ENCODE measurements at places on chromosomes 1 and 21. TPM values are rescaled to one million over a fixed set of nuclear protein-coding genes. Genes with fewer than 3 reads are reported as not detected.

- no peaks in the 10 kb centered on the region for H3K27me3 ChIP-seq
- no peak for DNase-seq
- H3K4me3 ChIP-seq = no peak overlapping the region
- H3K27ac ChIP-seq = no peak overlapping the region
These were observed 9.6 kb downstream of the SH3BGR start for GRCh38 chr21:39461419-39461818.

GRCh38 chr1:167082511-167083027 is 7.6 kb downstream of the GPA33 start:
- no peaks in the 10 kb centered on the region for H3K27me3 ChIP-seq
- no peaks in the 10 kb centered on the region for H3K36me3 ChIP-seq
- 0 out of 2 replicates have a peak overlapping the region, but pooled peaks have one; percentile 14 for H3K4me3 ChIP-seq
- H3K4me1 ChIP-seq = peaks cover 15% of the 10 kb centered on the region
- peak overlapping the region; percentile 22 for H3K27ac ChIP-seq

- no peak overlapping the region for H3K4me3 ChIP-seq
- DNase-seq = no peak
- peaks cover 64% of the 10 kb centered on the region for H3K27me3 ChIP-seq
- no peak overlapping the region for H3K27ac ChIP-seq
- H3K36me3 ChIP-seq = no peaks in the 10 kb centered on the region
These were observed 3.5 kb upstream of the ADORA1 start for GRCh38 chr1:203124011-203124410.

GRCh38 chr1:189619682-189620332 is 857.9 kb downstream of the BRINP3 start:
- no peaks in the 10 kb centered on the region for H3K27me3 ChIP-seq
- peak; percentile 96 for DNase-seq
- peak overlapping the region; percentile 40 for H3K27ac ChIP-seq

GRCh38 chr1:60367532-60367931 is 294.0 kb upstream of the C1orf87 start:
- no peaks in the 10 kb centered on the region for H3K36me3 ChIP-seq
- no peak overlapping the region for H3K27ac ChIP-seq
- DNase-seq = no peak
- peaks cover 61% of the 10 kb centered on the region for H3K27me3 ChIP-seq
- H3K4me3 ChIP-seq = no peak overlapping the region
- H3K4me1 ChIP-seq = no peaks in the 10 kb centered on the region

GRCh38 chr1:243246916-243247315 is 8.2 kb downstream of the CEP170 start:
- H3K4me3 ChIP-seq = no peak overlapping the region
- H3K36me3 ChIP-seq = no peaks in the 10 kb centered on the region
- H3K4me1 ChIP-seq = peaks cover 29% of the 10 kb centered on the region
- DNase-seq = peak; percentile 70
- H3K27ac ChIP-seq = 0 out of 2 replicates have a peak overlapping the region, but pooled peaks have one; percentile 1

DNA sequence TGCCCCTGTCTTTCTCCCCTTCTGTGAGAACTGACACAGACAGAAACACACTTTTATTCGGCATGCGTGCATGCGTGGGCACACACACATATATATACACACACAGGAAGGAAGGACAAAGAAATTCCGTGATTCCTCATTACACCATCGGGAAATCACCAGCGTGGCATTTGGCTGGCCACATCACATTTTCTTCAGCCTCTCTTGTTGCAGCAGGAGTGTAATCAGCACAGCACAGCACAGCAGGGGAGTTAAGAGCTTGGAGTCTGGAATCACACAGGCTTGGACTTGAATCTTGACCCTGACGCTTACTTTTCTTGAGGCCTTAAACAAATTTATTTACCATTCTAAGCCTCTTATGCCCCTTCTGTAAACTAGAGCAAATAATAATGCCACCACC is 45.3 kb upstream of the EPHA8 start:
- no peaks in the 10 kb centered on the region for H3K27me3 ChIP-seq
- no peak overlapping the region for H3K4me3 ChIP-seq
- no peak for DNase-seq
- H3K36me3 ChIP-seq = peaks cover 19% of the 10 kb centered on the region

- H3K27ac ChIP-seq = no peak overlapping the region
- H3K4me1 ChIP-seq = no peaks in the 10 kb centered on the region
- H3K27me3 ChIP-seq = peaks cover 17% of the 10 kb centered on the region
- no peaks in the 10 kb centered on the region for H3K36me3 ChIP-seq
These were observed 790 bp downstream of the DNAJC6 start for GRCh38 chr1:65310078-65310587.

DNA sequence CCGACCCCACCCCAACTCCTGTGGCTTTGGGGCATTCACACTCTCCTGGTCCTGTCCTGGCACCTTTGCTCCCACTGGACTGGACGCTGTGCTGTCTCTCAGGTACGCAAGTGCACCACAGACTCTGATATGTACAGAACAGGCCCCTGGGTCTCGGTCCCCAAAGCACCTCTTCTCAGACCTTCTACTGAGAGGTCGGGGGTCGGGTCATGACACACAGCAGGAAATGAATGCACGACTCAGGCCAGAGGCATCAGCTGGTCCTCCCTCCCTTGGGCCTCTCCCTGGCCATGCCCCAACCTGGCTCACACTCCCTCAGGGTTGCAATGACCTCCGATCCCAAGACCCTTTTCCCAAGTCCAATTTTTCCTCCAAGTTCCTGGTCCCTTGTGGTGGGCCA is 1.8 kb upstream of the KRTAP10-12 start:
- H3K4me1 ChIP-seq = no peaks in the 10 kb centered on the region
- no peak overlapping the region for H3K4me3 ChIP-seq
- DNase-seq = no peak
- H3K27ac ChIP-seq = no peak overlapping the region
- no peaks in the 10 kb centered on the region for H3K36me3 ChIP-seq

- H3K36me3 ChIP-seq = no peaks in the 10 kb centered on the region
- peak; percentile 82 for DNase-seq
- peak overlapping the region; percentile 89 for H3K4me3 ChIP-seq
- H3K27ac ChIP-seq = peak overlapping the region; percentile 77
These were observed 449 bp upstream of the RCAN3 start for GRCh38 chr1:24502065-24502708.

DNA sequence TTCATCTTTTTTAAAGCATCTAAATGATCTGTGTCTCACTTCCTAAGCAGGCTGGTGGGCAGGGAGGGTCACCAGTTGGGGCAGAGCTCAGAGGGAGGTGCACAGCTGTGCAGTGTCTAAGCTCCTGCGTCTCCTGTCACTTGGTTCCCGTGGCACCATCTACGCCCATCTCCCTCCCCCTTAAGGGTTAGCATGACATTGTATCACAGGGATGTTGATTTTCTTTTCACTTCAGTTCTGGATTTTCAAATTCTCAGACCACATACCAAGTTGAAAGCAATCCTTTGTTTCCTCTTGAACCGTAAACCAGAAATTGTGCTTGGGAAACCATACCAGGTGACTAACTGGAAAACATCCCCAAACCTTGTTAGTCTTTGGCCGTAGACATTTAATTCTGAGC is 187.0 kb downstream of the KIF26B start:
- peaks cover 45% of the 10 kb centered on the region for H3K27me3 ChIP-seq
- H3K4me3 ChIP-seq = no peak overlapping the region
- no peaks in the 10 kb centered on the region for H3K4me1 ChIP-seq
- no peak overlapping the region for H3K27ac ChIP-seq
- no peak for DNase-seq
- H3K36me3 ChIP-seq = no peaks in the 10 kb centered on the region

DNA sequence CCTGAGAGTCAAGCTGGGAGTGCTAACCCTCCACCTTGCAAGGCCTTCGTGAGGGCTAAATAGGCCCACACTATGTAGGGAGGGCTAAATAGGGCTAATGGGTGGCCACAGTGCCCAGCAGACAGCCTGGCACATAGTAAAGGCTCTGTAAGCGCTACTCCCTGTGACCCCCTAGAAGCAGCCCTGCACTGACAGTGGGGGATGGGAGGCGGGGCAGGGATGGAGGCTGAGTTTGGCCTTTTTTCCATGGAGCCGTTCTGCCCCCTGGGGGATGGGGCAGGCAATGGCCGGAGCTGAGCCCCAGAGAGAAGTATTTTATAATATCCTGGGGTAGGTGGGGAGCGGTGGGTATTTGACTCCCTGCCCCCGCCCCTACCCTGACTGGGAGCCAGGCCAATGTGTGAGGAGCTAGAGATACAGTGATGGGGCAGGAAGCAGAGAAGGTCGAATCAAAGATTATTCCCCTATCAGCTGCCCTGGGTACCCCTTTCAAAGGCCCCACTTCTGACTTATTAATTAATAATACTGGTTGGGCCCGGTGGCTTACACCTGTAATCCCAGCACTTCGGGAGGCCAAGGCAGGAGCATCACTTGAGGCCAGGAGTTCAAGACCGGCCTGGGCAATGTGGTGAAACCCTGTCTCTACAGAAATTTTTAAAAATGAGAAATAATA is 42.3 kb downstream of the LACTBL1 start:
- H3K27me3 ChIP-seq = no peaks in the 10 kb centered on the region
- no peak overlapping the region for H3K27ac ChIP-seq
- peak; percentile 64 for DNase-seq
- H3K4me1 ChIP-seq = no peaks in the 10 kb centered on the region

DNA sequence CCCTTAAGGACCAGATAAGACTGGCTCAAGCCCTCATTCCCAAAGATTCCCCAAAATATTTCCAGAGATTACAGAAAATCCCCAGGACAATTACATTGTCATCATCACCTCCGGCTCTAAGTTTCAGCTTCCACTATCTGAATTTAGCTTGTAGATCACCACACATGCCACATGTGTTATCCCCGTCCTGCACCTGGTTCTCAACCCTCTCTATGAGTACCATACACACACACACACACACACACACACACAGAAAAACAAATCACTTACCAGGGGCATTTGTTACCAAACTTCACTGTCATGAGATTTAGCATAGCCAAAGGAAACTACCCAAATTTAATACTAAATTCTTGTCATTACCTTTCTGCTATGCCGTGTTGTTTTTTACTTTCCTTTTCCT is 15.4 kb upstream of the TSPAN1 start:
- no peaks in the 10 kb centered on the region for H3K27me3 ChIP-seq
- H3K4me3 ChIP-seq = no peak overlapping the region
- no peaks in the 10 kb centered on the region for H3K36me3 ChIP-seq
- DNase-seq = no peak
- no peaks in the 10 kb centered on the region for H3K4me1 ChIP-seq

GRCh38 chr1:13624526-13624925 is 40.9 kb downstream of the PDPN start:
- H3K36me3 ChIP-seq = no peaks in the 10 kb centered on the region
- peaks cover 17% of the 10 kb centered on the region for H3K4me1 ChIP-seq
- no peak overlapping the region for H3K27ac ChIP-seq
- no peak for DNase-seq
- no peaks in the 10 kb centered on the region for H3K27me3 ChIP-seq
- H3K4me3 ChIP-seq = no peak overlapping the region

- H3K4me3 ChIP-seq = no peak overlapping the region
- no peaks in the 10 kb centered on the region for H3K27me3 ChIP-seq
- H3K4me1 ChIP-seq = no peaks in the 10 kb centered on the region
- no peak overlapping the region for H3K27ac ChIP-seq
These were observed 46.1 kb downstream of the MEGF6 start for GRCh38 chr1:3564921-3565831.

- DNase-seq = peak; percentile 73
- H3K27me3 ChIP-seq = no peaks in the 10 kb centered on the region
- peak within 1 kb of the TSS; percentile 82 for H3K27ac ChIP-seq
- 0 out of 2 replicates have a peak, but pooled peaks cover 4% of the 10 kb centered on the region for H3K36me3 ChIP-seq
These were observed at the start of gene ZDHHC18 for GRCh38 chr1:26826261-26827105. TSS of gene ZDHHC18 (plus strand) at chr1:26826688. CDS start at chr1:26826805, 117 bp downstream.

- H3K27me3 ChIP-seq = no peaks in the 10 kb centered on the region
- DNase-seq = peak; percentile 98
- H3K36me3 ChIP-seq = no peaks in the 10 kb centered on the region
- peak overlapping the region; percentile 43 for H3K27ac ChIP-seq
- H3K4me3 ChIP-seq = no peak overlapping the region
- peaks cover 21% of the 10 kb centered on the region for H3K4me1 ChIP-seq
These were observed 48.7 kb upstream of the PRDM2 start for GRCh38 chr1:13651279-13651678.

DNA sequence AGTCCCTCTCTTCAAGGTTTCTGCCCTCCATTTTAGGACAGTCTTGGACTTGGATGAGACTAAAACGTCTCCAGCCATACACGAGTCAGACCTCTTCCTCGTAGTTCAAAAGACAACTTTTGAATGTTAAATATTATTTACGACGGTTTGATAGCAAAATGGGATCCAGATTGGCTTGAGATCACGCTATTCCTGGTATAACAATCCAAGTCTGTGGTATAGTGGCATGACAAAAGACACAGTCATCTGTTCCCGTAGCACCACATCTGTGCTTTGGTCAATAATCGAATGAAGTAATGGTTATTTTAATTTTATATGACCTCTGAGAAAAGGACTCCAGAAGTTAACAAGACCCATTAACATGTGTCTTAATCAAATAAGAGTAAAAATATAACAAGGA is 7.0 kb downstream of the PCP4 start:
- DNase-seq = no peak
- no peak overlapping the region for H3K27ac ChIP-seq
- H3K36me3 ChIP-seq = no peaks in the 10 kb centered on the region
- no peaks in the 10 kb centered on the region for H3K4me1 ChIP-seq

- H3K36me3 ChIP-seq = no peaks in the 10 kb centered on the region
- peaks cover 14% of the 10 kb centered on the region for H3K4me1 ChIP-seq
- no peak for DNase-seq
- H3K27me3 ChIP-seq = peaks cover 67% of the 10 kb centered on the region
- H3K27ac ChIP-seq = no peak overlapping the region
- no peak overlapping the region for H3K4me3 ChIP-seq
These were observed 6.4 kb upstream of the S100A8 start for GRCh38 chr1:153397051-153397923.

DNA sequence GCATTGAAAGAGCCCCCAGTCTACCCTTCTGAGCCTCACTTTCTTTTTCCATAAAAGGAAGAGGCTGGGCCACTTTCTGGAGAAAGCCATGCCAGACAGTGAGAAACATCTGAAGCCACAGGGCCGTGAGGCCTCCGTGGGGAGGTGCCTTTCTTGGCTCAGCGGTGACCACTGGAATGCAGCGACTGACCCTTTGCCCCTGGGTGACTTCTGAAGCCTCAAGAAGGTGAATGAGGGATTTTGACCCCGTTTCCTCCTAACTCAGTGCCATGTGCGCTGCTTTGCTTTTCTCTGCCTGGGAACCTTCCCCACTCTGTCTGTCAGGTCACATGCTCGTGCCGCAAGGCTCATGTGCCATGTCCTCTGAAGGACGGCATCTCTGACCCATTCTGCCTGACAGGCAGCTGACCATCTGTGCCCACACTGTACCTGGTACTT is 44.7 kb upstream of the A3GALT2 start:
- peaks cover 41% of the 10 kb centered on the region for H3K36me3 ChIP-seq
- no peak overlapping the region for H3K27ac ChIP-seq
- H3K27me3 ChIP-seq = no peaks in the 10 kb centered on the region
- H3K4me3 ChIP-seq = no peak overlapping the region
- no peak for DNase-seq
- no peaks in the 10 kb centered on the region for H3K4me1 ChIP-seq

PKLR gene
- total RNA-seq = not detected

PLA2G2D gene
- not detected for total RNA-seq

ICOSLG gene
- 14.8 TPM for total RNA-seq

GJA9 gene
- not detected for total RNA-seq

NUDT4B gene
- 29.9 TPM for total RNA-seq

C1QB gene
- not detected for total RNA-seq

TTLL7 gene
- total RNA-seq = 6.8 TPM

DYNLT5 gene
- total RNA-seq = not detected
